ENCODE measurements at places on chromosomes 2 and 18. TPM values are rescaled to one million over a fixed set of nuclear protein-coding genes. Genes with fewer than 3 reads are reported as not detected.
A peak's percentile ranks its signal among the peaks of the same experiment; 100 is the strongest.

GRCh38 chr2:40751981-40752380, 300.1 kb upstream of the SLC8A1 start:
- no peak for DNase-seq

DNA sequence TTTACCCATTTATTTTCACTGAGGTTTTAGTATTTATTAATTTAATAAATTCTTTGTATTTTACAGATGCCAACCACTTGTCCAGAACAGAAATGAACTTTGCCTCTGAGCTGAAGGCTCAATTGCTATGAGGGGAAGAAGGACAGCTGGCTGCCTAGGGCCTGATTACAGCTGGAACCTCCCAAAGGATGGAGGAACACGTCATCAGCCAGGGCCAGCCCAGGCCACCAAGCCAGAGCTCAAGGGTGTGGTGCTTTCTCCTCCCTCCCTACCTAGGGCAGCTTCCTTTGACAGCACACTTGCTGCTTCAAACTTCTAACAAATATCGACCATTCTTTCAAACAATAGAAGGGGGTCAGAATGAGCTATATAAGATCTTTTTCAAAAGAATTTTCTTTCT, 19.7 kb upstream of the RIOK3 start:
- no peak for DNase-seq

GRCh38 chr18:62044490-62045000, 142.3 kb downstream of the PIGN start:
- peak; percentile 11 for DNase-seq

GRCh38 chr2:231935207-231935524, 9.0 kb upstream of the NPPC start:
- no peak for DNase-seq

Gene CAMKMT
- 11.0 TPM for total RNA-seq

Gene TSPYL6
- total RNA-seq, result 0.18 TPM

DNA sequence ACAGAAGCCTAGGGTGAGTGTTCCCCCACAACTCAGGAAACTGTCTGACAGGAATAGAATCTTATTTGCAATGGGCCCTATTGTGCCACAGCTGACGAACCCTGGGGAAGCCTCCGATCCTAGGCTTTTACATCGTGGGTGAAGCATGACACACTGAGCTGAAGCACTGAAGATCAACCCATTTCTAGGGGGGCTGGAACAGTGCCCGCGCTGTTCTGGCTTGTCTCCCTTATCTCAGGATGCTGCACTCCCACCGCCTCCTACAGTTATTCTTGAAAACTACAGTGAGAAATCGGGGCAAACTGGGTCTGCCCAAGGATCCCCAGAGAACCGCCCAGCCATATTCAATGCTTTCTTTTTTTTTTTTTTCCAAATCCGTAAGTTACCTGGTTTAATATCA, 41.1 kb downstream of the NETO1 start:
- no peak for DNase-seq

DNA sequence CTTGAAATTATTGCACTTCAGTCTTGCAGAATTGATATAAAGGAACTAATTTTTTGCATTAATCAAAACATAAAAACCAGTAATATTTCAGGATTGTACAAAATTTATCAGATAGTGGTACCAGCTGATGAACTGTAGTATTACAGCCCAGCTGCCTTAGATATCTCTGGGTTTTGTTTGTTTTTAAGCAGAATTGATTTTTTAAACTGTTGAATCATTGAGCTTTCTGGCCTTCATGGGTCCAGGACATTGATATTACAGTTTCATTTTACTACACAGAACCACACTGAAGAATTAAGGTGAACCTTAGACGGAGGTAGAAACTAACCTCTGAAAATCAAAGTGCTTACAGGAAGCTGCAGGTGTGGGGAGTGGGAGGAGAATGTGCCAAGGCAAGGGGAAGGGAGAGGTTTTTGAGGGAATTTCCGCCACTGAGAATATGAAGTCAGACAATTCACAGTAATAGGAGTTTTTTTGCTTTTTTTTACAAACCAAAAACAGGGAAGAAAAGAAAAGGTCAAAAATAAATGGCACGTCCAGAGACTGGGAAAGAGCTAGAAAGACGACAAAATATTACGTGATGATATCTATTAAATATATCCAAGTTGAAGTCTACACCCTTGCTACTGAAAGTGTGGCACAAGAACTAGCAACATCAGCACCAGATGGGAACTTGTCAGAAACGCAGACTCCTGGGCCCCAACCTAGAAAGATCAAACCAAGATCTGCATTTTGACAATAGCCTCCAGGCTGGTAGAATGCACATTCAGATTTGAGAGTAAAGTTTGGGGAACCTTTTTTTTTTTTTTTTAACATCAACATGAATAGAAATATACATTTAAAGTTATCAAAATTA, 40.8 kb upstream of the SPAG16 start:
- DNase-seq, result no peak

- DNase-seq, result no peak
Observed at GRCh38 chr2:35871672-35872071, 483.9 kb upstream of the CRIM1 start.

GRCh38 chr2:208619993-208620392, 213.4 kb downstream of the PTH2R start:
- no peak for DNase-seq

Gene REG3A
- total RNA-seq, result 0.45 TPM

GRCh38 chr2:30257266-30258214, 26.2 kb downstream of the LBH start:
- no peak for DNase-seq

Gene ZSWIM2
- total RNA-seq, result 0.18 TPM

GRCh38 chr2:37771600-37772088, 100.2 kb upstream of the CDC42EP3 start:
- DNase-seq, result no peak

Gene ALLC
- total RNA-seq, result not detected

- DNase-seq, result no peak
Observed at GRCh38 chr2:52970642-52971041, 797.0 kb upstream of the CHAC2 start.

DNA sequence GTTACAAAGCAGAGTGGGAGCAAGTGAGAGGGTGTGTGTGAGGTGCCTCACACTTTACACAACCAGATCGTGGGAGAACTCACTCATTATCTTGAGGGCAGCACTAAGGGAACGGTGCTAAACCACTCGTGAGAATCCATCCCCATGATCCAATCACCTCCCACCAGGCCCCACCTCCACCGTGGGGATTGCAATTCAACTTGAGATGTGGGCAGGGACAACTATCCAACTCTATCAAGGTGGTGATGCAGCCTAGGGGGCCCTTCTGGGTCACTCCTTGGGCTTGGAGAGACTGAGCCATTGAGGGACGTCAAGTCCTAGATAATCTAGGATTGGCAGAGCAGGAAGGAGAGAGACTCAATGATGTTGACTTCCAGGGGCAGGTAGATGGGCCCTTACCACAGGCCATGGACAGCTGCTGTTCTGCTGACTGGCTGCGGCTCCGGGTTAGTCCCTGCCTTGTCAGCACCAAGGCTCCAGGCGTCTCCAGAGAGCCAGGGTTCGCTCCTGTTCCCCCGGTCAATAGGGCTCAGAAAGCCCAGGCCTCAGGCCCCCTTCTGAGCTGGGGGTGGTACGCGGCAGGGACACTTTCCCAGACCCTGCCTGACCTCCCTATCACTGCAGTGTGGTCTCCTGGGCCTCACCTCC, 193.2 kb upstream of the HS6ST1 start:
- no peak for DNase-seq

Gene MYO5B
- 5.5 TPM for total RNA-seq

DNA sequence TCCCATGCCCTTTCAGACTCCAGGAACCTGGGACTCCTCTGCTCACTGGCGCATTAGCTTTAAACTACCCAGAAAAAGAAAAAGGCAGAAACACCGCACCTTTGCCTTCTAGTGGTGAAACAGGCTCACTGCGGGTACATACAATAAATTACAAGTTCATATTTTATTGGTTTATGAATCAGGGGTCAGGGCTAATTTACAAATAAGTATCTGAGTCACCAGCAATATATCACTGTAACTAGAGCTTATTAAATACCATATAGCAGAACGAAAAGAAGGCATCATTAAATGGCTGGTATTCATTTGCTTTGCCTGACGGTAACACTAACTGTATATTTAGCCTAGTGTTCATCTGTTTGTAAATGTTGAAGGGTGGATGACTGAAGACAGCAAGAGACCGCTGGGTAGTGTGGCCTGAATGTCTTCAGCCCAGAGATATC, 26.9 kb upstream of the DTNB start:
- DNase-seq, result peak; percentile 69

DNA sequence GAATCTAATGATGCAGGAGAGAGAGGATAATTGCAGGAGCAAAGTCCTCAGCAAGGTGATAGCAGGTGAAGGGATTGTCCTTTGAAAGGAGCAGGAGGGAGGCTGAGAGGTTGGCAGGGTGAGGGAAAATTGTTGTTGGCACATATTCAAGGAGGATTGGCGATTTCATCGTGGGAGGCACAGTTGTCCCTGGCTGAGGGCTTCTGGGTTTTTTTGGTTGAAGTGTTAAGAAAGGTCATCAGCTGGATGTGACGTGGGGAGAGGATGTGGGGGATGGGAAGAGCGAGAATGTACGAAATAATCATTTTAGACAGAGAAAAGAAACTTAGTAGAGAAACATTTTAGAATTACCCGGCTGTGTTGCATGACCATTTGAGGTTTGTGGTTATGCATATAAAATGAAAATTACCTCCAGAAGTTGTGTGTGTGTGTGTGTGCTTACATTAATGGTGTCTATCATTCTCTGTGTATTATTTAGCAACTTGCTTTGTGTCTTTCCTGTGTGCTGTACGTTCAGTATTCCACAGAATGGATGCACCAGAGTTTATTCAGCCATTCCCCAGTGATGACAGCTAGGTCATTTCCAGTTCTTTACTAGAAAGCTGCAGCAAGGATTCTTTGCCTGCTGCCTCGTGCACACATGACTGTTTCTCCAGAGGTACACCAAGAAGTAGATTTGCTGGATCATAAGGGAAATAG, 67.6 kb downstream of the SDC1 start:
- no peak for DNase-seq

DNA sequence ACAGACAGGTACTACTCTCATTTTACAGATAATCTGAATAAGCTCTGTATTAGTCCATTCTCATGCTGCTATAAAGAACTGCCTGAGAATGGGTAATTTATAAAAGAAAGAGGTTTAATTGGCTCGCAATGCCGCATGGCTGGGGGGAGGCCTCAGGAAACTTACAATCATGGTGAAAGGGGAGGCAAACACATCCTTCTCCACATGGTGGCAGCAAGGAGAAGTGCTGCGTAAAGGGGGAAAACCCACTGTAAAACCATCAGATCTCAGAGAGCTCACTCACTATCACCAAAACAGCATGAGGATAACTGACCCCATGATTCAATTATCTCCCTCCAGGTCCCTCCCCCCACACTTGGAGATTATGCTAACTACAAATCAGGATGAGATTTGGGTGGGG, 254.4 kb downstream of the KCNE4 start:
- no peak for DNase-seq

- peak; percentile 38 for DNase-seq
Observed at GRCh38 chr2:224778474-224778877, 62.3 kb upstream of the CCDC195 start.

Gene CD8A
- total RNA-seq, result 1.5 TPM

DNA sequence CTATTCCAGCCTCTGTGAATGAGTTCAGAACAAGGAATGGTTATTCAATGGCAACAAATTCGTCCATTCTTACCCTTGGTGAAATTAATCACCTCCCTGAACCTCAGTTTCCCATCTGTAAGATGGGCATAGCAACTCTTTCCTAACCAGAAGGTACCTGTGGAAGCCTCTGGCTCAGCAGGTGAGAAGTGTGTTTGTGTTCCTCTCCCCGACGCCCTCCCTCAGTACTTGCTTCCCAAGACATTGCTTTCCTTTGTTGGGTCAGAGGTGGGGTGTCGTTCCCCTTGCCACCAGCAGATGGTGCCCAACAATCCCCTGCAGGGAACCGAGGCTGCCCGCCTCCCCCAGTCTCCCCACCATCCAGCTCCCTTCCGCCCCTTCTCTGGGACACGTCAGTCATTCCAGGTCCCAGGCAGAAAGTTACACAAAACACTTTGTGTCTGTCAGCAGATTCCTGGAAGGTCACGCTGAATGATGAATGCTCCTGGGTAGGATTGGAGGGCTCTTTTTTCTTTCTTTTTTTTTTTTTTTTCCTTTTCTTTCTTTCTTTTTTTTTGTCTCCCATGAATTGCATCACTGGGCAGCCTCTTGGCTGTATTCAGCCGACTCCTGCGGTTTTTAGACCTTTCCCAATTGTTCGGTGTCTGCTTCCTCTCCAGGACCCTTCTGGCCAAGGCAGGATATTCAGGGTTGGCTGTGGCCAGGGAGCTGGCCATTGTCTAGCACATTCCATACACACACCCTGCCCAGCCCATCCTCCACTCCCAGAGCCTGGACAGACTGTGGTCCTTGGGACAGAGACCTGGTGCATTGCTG, 117.3 kb downstream of the LPIN1 start:
- DNase-seq, result peak; percentile 47

DNA sequence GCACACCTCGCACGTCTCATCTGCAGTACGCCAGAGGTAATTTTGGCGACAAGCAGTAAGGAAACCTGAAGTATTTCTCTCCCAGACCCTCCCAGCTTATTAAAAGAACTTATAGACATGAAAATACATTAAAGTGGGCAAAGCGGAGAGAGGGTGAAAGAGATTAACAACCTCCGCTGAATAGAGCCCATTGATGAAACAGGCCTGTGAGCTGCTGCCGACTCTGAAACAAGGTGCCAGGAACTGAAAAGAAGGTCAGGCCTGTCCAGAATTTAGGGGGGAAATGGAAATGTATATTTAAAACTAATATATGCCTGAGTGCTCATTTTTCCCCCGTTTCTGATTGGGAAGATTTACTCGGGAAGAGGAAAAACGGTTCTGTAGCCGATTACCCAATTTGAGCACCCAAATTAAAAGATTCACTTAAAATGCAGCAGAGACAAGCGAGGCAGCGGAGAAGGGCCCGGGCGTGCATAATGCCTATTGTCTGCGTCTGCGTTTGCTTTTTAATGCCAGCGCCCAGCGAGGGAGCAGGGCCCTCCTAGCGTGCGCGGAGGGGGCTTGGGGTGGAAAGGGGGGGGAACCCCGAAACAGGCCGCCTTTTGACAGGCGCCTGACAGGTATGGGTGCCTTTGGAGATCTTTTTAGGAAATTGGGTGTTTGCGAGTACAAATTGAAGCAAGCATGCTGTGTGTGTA, 316.2 kb downstream of the GBX2 start:
- DNase-seq, result no peak

Gene HNMT
- 23.3 TPM for total RNA-seq

Gene SERPINB3
- not detected for total RNA-seq

All from cerebellum (tissue), 4 donors.